HL-60 (cell line): ENCODE measurements at places on chromosomes 2 and 18.

DNA sequence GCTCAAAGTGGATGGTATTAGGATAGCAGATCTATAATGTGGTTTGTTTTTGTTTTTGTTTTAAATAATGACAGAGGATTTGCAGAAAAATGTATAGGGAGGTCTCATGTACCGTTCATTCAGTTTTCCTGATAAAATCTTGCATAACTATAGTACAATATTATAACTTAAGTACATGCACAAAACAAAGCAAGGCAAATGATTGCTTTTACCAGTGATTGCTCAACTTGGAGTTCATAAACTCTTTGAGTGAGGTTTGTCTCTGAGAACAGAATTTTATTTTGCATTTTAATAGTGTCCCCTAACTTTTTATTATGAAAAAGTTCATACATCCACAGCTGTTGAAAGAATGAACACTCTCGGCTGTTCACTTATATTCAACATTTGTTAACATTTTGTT lies 96.6 kb downstream of the MAP4K4 start:
- no peak for DNase-seq

DNA sequence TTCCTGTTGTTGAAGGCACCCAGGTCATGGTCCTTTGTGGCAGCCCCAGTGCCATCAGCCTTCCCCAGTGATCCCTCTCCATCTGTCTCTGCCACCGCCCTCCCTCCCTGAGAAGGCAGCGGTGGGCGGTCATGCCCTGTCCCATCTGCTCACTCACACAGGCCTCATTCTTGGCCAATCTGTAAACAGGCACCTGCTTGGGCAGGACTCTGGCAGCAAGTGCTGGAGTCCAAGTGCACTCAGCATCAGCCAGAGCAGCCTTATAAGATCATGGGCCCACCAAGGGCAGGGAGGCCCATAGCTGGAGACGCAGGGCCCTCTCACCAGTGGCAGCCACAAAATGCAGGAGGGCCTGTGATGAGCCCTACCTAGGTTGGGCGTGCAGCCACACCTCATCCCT lies 140.9 kb downstream of the TWIST2 start:
- DNase-seq, result no peak

DNA sequence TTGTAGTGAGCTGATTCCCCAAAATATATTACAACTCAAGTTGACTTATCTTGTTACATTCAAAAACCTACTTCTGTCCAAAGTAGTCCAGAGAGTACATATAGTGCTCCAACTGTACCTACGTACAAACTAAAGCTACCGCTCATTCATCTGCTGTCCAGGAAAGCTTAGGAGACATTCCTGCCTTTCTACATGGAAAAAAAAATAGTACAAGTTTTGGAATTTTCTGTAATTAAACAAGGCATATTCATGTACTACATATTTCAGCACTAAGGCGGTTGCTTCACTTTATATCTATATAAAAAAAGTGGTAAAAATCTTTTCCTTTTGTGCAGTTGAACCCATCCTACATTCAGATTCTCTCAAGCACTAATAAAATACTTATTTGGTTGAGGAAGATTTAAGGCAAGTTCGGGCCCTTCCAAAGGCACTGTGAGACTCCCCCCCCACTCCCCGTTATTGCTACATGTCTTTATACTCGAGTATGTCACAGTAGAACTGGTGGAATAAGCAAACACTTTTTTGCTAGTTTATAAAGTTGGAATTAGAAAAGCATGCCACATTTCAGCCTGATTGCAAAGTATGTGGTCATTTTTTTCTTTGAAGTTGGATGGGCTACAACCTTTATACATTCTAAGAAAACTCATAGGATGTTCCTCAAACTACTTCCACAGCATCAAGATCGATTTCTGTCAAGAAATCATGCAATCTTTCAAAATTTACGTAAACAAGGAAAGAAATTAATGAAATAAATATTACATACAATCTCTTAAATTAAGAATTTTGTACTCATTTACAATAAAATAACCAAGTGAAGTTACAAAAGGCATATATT lies 3.7 kb downstream of the ZFP36L2 start:
- no peak for DNase-seq

DNA sequence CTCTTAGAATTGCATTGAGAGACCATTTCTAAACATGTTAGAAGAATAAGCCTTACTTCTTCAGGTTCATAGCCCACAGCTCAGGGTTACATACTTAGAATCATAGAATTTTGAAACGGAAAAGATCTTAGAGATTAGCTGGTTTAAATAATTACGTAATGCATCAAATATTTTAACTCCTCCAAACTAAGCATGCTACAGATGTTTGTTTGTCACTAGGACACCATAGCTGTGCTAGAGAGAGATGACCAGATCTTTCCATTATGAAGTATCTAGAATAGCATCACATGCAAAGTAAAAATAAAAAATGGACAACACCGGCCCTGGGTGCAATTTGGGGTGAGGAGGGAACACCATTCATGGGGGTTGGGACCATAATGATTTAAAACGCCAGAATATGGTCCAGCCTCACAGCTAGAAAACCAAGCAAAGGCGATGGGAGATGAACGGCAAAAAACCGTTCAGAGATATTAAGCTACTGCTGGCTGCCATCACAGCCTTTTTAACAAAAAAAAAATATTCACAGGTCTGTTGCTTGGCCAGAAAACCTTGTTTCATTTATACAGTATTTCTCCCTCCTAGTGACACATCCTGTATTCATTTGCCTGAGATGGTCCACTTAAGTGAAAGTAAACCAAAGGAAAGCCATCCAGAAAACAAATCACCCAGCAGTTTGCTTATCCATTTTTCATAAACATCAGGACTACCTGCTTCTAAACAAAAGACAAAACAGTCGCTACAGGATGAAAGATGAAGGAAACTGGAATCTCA lies 94.2 kb downstream of the EPHA4 start:
- DNase-seq, result no peak

- no peak for DNase-seq
Observed at GRCh38 chr2:27591745-27592144, 8.9 kb downstream of the ZNF512 start.

DNA sequence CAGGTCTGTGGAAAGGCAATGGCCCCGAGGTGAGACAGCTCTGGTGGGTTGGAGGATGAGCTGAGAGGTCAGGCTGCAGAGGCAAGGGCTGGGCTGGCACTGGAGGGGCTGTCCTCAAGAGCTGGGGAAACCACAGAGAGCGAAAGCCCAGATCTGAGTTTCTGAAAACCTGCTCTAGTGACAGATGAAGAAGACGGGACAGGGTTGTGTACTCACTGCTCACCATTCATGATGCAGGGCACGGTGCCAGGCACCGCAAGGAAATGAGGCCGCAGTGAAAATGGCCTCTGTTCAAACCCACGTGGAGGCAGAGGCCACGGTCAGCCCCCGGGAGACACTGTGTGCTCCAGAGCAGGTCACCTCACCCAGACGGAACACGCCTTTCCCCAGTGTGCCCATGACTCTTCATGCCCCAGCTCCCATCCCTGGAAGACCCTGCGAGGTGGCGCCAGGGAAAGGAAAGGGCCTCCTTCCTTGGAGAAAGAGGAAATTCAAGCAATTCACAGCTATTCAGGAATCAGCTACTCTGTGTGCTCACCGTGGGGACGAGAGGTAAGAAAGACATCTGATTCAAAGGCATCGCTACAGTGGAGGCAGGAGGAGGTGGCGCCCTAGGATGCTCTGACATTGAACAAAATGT lies 24.3 kb upstream of the ID2 start:
- no peak for DNase-seq

DNA sequence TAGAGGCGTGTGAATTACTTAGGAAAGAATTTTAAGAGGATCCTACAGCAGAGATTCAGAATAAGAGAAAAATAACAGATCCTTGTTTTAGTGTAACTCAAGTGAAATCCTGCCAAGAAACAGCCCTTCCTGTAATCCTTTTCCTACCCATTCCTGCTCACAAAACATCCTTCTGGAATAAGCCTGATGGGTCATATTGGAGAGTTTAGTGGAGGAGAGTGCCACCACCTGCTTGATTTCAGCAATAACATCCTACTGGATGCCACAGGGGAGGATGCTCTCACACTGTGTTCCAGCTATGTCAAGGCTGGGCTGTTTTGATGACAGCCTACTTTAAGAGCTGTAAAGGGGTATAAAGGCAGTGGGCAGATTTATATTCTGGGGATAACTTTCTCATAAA lies 54.8 kb upstream of the CCDC178 start:
- DNase-seq, result no peak

DNA sequence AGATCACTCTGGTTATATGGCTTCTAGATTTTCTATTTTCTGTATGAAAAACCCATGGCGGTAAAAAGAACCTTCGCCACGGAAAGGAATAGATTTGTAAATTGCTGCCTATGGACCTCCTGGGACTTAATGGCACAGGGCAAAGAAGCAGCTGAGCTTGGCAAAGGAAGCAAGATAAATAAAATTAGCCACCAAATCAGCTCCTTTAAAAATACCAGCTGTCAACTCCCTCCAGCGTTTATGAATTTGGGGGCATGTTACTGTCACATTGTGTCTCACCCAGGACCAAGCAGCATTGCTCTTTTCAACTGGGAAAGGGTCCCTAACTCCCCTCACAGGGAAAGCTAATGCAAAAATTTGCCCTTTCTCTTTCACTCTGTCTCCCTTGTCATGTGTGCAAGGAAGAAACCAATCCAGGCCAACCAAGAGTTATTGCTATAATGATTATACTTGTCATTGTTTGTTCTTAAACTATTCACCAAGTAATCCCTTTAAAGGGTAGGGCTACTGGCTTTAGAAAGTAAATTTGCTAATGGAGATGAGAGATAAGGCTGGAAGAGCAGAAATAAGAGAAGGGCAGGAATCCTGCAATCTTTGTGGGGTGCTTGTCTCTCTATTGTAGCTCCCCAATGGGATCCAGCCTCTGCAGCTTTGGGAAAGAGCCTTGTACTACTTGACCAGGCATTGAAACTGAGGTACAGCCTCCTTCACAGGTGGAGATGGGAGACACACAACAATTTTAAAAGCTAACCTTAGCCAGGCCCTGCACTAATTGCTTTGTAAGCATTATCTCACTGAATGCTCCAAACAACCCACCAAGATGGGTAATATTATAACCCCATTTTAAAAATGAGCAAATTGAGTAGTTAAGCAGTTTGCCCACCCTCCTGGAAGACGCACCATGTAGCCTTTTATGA lies 119.1 kb upstream of the KLF7 start:
- DNase-seq, result no peak

GRCh38 chr2:156339865-156340264 lies 7.3 kb upstream of the NR4A2 start:
- DNase-seq, result no peak

DNA sequence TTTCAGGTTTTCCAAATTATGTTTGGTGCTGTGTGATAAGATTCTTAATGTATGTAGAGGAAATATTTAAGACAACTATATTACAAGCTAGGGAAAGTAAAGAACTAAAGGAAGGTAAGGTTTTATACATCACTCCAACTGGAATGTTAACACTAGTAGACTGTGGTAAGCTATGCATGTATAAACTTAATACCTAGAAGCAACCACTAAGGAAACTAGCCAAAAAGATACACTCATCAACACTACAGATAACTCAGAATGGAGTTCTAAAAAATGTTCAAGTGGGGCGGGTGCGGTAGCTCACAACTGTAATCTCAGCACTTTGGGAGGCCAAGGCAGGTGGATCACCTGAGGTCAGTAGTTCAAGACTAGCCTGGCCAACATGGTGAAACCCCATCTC lies 37.8 kb upstream of the MALL start:
- DNase-seq, result no peak

- no peak for DNase-seq
Observed at GRCh38 chr2:198253995-198254394, 449.6 kb downstream of the PLCL1 start.

GRCh38 chr2:217943446-217944321 lies 59.1 kb downstream of the TNS1 start:
- no peak for DNase-seq

DNA sequence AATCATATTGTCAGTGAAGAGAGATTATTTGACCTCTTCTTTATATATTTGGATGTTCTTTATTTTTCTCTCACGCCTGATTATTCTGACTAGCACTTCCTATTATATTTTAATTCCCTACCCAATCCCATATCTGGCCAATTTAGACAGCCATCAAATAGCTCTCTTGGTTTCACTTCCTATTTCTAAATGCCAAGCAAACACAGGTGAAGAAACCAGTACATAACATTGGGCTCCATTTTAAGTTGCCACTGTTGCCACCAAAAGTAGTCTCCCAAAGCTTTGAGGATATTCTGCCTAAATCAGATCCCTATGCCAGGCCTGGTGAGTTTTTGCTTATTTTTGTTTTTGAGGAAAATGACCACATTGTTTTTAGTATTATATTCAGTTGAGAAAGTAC lies 547.0 kb downstream of the MBD2 start:
- no peak for DNase-seq

- no peak for DNase-seq
Observed at GRCh38 chr18:59067873-59068272, 71.8 kb upstream of the SEC11C start.

DNA sequence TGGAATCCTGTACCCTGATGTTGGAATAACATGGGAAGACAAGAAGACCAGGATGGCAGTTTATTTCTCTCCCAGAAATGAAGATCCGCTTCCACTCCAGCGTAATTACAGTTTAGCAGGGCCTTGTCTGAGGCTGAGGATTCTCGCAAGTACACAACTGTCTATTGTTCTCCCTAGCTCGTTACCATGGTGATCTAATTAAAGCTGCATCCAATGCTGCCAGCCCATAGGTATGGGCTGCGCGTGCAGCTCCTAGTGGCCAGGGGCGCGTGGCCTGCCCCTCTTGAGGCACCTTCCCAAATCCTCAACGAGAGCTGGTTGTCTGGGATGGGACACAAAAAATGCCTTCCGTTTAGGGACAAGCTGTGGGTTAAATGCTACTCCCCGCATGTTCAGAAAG lies 344.9 kb downstream of the CYRIA start:
- DNase-seq, result no peak

DNA sequence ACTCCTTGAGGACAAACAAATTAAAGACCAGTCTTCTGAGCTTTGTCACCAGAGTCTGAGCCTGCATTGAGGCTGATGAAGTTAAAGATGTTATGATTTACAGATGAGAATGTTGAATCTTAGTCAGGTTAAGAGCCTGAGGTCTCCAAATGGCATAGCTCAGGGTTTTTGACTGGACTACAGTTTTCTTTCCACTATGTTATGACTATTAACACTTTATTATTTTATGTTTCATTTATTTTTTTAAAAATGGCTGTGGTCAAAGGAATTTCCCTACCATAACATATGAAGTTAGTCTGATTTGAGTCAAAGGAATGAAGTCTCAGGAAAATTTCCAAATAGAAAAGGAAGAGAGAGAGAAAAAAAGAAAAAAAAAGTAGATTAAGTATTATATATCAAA lies 39.7 kb upstream of the CWC22 start:
- no peak for DNase-seq

DNA sequence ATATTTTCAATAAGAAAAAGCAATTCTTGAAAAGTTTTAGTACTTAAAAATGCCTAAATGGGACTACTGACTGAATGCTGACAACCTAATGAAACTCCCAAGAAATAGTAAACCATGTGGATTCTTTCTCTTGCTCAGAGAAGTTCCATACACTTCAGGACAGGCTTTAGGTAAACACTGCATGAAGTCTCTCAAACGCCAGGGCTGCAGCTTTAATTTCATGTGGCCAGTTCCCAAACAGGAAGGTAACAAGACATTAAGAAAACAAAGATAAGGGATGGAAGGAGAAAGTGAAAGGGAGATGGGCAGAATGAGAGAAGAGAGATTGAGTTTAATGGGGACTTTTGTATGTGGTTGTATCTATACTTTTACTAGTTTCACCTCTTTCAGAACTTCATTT lies 734.7 kb upstream of the PKDCC start:
- DNase-seq, result no peak
